ENCODE measurements at places on chromosomes 7 and 10. TPM values are rescaled to one million over a fixed set of nuclear protein-coding genes. Genes with fewer than 3 reads are reported as not detected.

Gene POM121C
- polyA plus RNA-seq, result 3.8 TPM

GRCh38 chr10:52999258-52999657 is 226.7 kb upstream of the MBL2 start:
- H3K4me1 ChIP-seq, result no peaks in the 10 kb centered on the region
- no peak for DNase-seq
- H3K27ac ChIP-seq, result no peak overlapping the region
- no peaks in the 10 kb centered on the region for H3K36me3 ChIP-seq

- H3K4me1 ChIP-seq, result peaks cover 37% of the 10 kb centered on the region
- DNase-seq, result no peak
- peaks cover 35% of the 10 kb centered on the region for H3K27me3 ChIP-seq
- H3K4me3 ChIP-seq, result no peak overlapping the region
- no peaks in the 10 kb centered on the region for H3K36me3 ChIP-seq
- no peak overlapping the region for H3K27ac ChIP-seq
Observed at GRCh38 chr7:55305135-55305534, 60.0 kb upstream of the LANCL2 start.

DNA sequence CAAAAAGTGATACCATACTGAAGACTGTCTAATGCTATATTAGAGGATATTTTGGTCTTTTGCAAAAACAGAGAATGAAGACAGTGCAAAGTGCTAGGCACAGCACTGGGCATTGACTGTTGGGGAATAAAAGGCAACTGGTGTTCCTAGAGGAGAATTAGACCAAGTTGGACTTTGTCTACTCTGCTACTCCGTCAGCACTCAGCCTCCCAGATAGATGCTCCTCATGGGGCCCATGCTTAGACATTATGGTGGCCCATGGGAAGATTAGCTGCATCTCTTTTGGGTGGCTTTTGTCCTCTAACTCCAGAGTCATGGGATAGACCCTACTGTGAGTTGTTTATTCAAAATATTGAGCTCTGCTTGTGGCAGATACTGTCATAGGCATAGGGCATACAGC is 113.5 kb downstream of the RBM20 start:
- H3K27ac ChIP-seq, result no peak overlapping the region
- H3K4me1 ChIP-seq, result no peaks in the 10 kb centered on the region
- no peak for DNase-seq

All from immature natural killer cell (primary cell).